Activated CD4-positive, alpha-beta T cell treated with anti-CD3 and anti-CD28 coated beads, Interleukin-2, amount 10 ng/mL, durations not matched to agents 7 days and 5 days (primary cell): ENCODE measurements at places on chromosomes 11 and 22.

GRCh38 chr11:102177974-102178631 is 67.9 kb downstream of the YAP1 start:
- H3K4me1 ChIP-seq = no peaks in the 10 kb centered on the region
- no peak overlapping the region for H3K27ac ChIP-seq
- H3K36me3 ChIP-seq = no peaks in the 10 kb centered on the region
- H3K27me3 ChIP-seq = no peaks in the 10 kb centered on the region

DNA sequence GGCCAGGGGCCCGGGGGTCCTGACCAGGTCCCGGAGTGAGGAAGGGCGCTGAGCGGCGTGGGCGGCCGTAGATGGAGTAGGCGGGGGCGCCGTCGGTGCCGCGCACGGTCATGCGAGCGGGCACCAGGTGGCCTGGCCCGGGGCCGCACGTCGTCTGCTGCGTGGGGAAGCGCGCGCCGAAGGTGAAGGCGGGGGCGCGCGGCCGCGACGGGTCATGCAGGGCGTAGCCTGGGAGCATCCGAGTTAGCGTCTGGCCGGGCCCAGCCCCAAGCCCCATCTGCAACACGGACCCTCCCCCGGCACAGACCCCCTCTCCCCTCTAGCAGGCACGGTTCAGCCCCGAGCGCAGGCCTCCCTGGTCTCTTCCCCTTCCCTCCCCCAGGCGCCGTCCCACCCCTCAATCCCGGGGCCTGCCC is 1.7 kb upstream of the TYMP start:
- peaks cover 39% of the 10 kb centered on the region for H3K36me3 ChIP-seq
- peak; percentile 79 for DNase-seq
- H3K27me3 ChIP-seq = no peaks in the 10 kb centered on the region
- H3K4me3 ChIP-seq = peak overlapping the region; percentile 96
- H3K4me1 ChIP-seq = peaks cover 59% of the 10 kb centered on the region

- DNase-seq = no peak
- H3K36me3 ChIP-seq = peaks cover 26% of the 10 kb centered on the region
- peaks cover 33% of the 10 kb centered on the region for H3K4me1 ChIP-seq
- H3K27me3 ChIP-seq = no peaks in the 10 kb centered on the region
- peak overlapping the region; percentile 94 for H3K4me3 ChIP-seq
These were observed 1.1 kb downstream of the PRDX5 start for GRCh38 chr11:64318766-64319761.

DNA sequence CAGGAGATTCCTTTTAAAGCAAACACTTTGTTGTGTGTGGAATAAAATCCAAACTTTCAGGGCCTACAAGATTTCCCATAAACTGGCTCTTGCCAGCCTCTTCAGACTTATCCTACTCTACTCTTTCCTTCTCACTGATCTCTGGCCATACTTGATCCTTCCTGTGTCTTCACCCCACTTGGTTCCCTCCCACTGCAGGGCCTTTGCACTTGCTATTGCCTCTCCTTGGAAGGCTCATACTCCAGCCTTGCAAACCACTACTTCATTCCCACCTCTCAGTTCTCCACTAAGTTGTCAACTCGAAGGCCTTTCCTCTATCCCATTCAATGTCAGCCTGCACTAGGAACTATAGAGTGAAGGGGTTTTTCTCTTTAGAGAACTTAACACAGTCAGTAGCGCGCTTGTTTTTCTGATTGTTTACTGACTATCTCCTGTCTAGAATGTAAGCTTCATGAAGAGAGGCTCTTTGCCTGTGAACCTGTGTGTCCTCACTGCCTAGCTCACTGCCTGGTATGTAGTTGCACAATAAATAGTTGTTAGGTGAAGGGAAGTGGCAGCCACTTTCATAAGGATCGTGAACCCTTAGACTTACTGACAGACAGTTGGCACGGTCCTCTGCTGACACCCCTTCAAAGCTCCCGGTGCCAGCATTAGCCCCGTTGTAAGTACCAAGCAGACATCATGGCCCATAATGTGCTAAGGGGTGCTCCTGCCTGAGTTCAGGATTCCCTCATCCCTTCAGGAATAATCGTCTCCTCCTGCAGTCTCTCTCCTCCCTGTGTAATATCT is 833 bp upstream of the ME3 start:
- no peak for DNase-seq
- no peak overlapping the region for H3K27ac ChIP-seq
- H3K4me1 ChIP-seq = peaks cover 7% of the 10 kb centered on the region
- H3K27me3 ChIP-seq = peaks cover 23% of the 10 kb centered on the region
- no peaks in the 10 kb centered on the region for H3K36me3 ChIP-seq

GRCh38 chr11:30889143-30889794 is 303.1 kb upstream of the MPPED2 start:
- H3K27ac ChIP-seq = no peak overlapping the region
- DNase-seq = no peak
- no peaks in the 10 kb centered on the region for H3K4me1 ChIP-seq
- H3K36me3 ChIP-seq = no peaks in the 10 kb centered on the region
- H3K4me3 ChIP-seq = no peak overlapping the region

GRCh38 chr11:107157146-107157808 is 139.0 kb upstream of the GUCY1A2 start:
- no peak overlapping the region for H3K4me3 ChIP-seq
- H3K27me3 ChIP-seq = no peaks in the 10 kb centered on the region
- no peak overlapping the region for H3K27ac ChIP-seq
- DNase-seq = no peak
- H3K36me3 ChIP-seq = no peaks in the 10 kb centered on the region
- no peaks in the 10 kb centered on the region for H3K4me1 ChIP-seq

GRCh38 chr11:83035070-83035854 is 36.4 kb downstream of the RAB30 start:
- peaks cover 28% of the 10 kb centered on the region for H3K4me1 ChIP-seq
- H3K4me3 ChIP-seq = no peak overlapping the region
- H3K36me3 ChIP-seq = peaks cover 8% of the 10 kb centered on the region
- H3K27me3 ChIP-seq = no peaks in the 10 kb centered on the region

- no peaks in the 10 kb centered on the region for H3K36me3 ChIP-seq
- H3K4me1 ChIP-seq = peaks cover 27% of the 10 kb centered on the region
- DNase-seq = no peak
- no peak overlapping the region for H3K27ac ChIP-seq
- H3K27me3 ChIP-seq = peaks cover 9% of the 10 kb centered on the region
These were observed 14.2 kb upstream of the APOL6 start for GRCh38 chr22:35634015-35634414.

DNA sequence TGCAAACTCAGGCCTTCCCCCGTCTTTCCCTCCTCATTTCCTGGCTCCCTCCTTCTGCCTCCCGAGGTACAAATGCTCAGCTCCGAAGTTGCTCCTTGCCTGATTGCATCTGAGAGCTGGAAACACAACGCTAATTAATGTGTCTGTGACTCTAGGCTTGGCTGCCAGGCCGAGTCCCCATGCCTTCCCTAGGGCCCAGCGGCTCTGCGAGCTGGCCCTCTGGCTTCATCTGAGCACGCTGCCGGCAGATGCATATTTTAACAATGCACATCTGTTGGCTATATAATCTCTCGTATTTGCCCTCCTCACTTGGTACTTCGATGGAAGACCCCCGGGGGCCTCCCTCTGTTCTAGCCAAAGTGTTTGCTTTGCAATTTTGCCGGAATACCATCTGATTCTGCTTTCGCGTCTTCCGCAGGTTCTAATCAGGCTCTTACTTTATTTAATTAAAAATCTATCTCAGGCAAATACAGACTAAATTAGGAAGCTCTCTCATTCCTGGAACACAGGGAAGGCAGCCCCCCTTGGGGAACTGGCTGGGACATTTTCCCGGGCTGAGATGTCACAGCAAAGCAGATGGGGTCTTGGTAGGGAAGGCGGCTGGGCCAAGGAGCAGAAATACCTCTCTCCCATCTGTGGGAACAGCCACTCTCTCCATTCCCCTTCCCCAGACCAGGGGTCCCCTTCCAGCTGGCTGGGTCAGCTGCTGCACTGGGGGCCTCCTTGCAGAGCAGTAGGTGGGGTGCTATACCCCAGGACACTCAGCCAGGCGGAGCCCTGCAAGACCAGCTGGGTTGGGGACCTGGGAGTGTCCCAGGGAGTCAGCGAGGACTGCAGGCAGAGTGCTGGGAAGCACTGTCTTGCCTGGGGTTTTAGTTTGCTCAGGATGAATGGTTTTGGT is 162.8 kb downstream of the ST3GAL4 start:
- no peaks in the 10 kb centered on the region for H3K27me3 ChIP-seq
- H3K4me3 ChIP-seq = no peak overlapping the region
- H3K36me3 ChIP-seq = no peaks in the 10 kb centered on the region
- no peaks in the 10 kb centered on the region for H3K4me1 ChIP-seq

DNA sequence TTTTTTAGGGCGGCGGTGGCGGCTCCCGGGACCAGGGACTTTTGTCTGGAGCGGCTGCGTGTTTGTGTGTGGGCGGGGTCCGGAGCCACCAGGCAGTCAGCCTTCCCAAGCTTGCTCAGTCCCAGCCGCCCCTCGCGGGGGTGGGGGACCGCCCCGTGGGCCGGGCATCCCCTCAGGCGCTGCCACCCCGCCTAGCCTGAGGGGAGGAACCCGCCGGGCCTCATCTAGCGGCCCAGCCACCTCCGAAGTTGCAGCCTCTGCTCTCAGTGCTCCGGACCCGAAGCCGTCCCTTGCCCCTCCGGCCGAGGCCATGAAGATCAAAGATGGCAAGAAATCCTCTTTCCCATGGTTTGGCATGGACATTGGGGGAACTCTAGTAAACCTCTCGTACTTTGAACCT is 235.2 kb downstream of the OR4C45 start:
- DNase-seq = no peak
- H3K4me1 ChIP-seq = no peaks in the 10 kb centered on the region
- no peak overlapping the region for H3K4me3 ChIP-seq

- peak; percentile 94 for DNase-seq
- H3K36me3 ChIP-seq = peaks cover 4% of the 10 kb centered on the region
- no peaks in the 10 kb centered on the region for H3K27me3 ChIP-seq
- H3K4me3 ChIP-seq = no peak overlapping the region
- H3K27ac ChIP-seq = peak overlapping the region; percentile 64
- peaks cover 58% of the 10 kb centered on the region for H3K4me1 ChIP-seq
These were observed 2.7 kb upstream of the CDC42BPG start for GRCh38 chr11:64846998-64847666.

DNA sequence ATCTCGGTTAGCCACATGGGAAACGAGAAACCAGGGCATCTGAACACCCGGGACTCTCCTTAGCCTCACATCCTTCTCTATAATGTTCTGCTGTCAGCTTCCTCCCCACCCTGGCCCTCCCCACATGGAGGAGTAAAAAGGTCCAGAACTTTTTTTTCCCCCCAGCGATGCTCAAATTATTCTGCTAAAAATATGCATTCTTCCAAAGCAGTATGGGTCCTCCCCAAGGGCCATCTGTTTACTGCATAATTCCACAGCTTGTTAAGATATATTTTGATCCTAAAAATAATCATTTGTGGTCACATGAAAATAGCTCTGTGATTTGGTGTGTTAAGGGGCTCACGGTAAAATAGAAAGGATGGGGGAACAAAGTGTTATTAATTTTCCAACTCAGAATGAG is 281.5 kb upstream of the NARS2 start:
- no peak overlapping the region for H3K27ac ChIP-seq
- H3K36me3 ChIP-seq = no peaks in the 10 kb centered on the region
- no peak for DNase-seq

- H3K27me3 ChIP-seq = peaks cover 2% of the 10 kb centered on the region
- H3K4me3 ChIP-seq = no peak overlapping the region
- H3K4me1 ChIP-seq = peaks cover 19% of the 10 kb centered on the region
- no peak for DNase-seq
- no peak overlapping the region for H3K27ac ChIP-seq
- H3K36me3 ChIP-seq = no peaks in the 10 kb centered on the region
These were observed 14.3 kb upstream of the CBX6 start for GRCh38 chr22:38886333-38886732.

DNA sequence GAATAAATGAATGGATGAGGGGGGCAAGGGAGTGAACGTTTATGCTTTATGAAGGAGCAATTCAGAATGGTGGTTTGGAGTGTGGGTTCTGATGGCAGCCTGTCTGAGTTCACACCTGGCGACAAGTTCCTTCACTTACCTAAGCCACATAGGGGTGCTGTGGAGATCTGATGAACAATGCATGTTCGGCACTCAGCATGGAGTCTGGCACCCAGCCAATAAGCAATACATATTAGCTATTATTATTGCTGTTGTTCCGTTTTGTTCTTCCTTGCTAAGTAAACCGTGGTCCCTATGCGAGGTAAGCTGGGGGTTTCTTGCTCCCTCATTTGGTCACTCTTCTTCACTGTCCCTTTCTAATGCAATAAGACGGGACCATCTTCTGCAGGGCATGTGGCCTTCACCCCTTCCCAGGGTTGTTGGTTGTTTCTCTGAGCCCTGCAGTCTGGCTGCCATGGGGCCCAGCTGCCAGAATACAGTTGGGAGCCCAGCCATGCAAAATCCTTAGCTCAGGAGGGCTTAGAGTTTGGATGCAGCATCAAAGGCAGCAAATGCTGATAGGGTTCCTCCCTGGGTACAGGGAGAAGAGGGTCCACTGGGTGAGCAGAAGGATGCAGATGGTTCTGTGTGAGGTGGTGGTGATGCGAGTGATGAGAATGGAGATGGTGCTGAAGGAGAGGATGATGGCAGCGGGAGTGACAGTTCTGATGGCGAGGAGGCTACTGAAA is 6.4 kb upstream of the PKNOX2 start:
- no peak overlapping the region for H3K27ac ChIP-seq
- H3K4me1 ChIP-seq = no peaks in the 10 kb centered on the region
- H3K27me3 ChIP-seq = peaks cover 29% of the 10 kb centered on the region
- no peaks in the 10 kb centered on the region for H3K36me3 ChIP-seq

DNA sequence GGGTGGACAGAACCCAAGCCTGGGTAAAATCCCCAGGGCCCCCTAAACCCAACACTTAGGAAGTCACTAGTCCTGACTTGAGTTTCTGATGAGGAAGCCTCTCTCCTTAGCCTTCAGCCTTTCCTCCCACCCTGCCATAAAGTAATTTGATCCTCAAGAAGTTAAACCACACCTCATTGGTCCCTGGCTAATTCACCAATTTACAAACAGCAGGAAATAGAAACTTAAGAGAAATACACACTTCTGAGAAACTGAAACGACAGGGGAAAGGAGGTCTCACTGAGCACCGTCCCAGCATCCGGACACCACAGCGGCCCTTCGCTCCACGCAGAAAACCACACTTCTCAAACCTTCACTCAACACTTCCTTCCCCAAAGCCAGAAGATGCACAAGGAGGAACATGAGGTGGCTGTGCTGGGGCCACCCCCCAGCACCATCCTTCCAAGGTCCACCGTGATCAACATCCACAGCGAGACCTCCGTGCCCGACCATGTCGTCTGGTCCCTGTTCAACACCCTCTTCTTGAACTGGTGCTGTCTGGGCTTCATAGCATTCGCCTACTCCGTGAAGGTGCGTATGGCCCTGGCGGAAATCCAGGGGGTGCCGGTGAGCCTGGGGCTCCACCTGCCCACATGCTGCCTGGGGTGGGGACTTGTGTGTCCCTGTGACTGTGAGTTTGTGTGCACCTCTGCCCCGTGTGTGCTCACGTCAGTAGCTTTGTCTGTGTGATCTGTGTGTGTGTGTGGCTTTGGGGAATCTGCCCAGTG is at the start of gene IFITM1:
Gene IFITM1, plus strand, starts transcription at position 254 of the 767 bp plus-strand sequence. Its CDS starts 131 bp downstream, at position 385.
- H3K27ac ChIP-seq = peak within 1 kb of the TSS; percentile 99
- DNase-seq = peak; percentile 85
- no peaks in the 10 kb centered on the region for H3K27me3 ChIP-seq
- H3K36me3 ChIP-seq = peaks cover 50% of the 10 kb centered on the region
- H3K4me3 ChIP-seq = peak within 1 kb of the TSS; percentile 92

- H3K4me3 ChIP-seq = no peak overlapping the region
- H3K4me1 ChIP-seq = no peaks in the 10 kb centered on the region
- H3K36me3 ChIP-seq = no peaks in the 10 kb centered on the region
- no peak overlapping the region for H3K27ac ChIP-seq
- H3K27me3 ChIP-seq = no peaks in the 10 kb centered on the region
These were observed 86.6 kb upstream of the BDNF start for GRCh38 chr11:27786864-27787263.
